Fibroblast of skin of right biceps (primary cell): ENCODE measurements at places on chromosomes 4 and X.
A peak's percentile ranks its signal among the peaks of the same experiment; 100 is the strongest.

DNA sequence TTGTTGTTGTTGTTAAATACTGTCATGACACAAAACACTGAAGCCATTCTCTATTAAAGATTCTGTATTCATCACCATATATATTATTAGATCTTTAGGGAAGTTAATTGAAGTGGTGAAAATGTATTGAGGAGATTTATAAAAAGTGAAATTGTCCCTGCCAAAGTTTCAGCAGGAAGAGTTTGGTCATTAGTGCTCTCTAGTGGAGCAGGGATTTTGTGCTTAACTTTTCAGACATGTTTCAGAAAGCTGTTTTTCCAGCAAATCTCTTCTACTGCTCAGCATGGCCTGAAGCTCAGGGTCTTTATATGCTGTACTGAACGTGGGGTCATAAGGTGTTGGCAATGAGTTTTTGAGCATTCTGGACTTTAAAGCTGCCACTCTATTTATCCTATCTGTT lies 36.7 kb upstream of the CXXC4 start:
- DNase-seq: no peak

DNA sequence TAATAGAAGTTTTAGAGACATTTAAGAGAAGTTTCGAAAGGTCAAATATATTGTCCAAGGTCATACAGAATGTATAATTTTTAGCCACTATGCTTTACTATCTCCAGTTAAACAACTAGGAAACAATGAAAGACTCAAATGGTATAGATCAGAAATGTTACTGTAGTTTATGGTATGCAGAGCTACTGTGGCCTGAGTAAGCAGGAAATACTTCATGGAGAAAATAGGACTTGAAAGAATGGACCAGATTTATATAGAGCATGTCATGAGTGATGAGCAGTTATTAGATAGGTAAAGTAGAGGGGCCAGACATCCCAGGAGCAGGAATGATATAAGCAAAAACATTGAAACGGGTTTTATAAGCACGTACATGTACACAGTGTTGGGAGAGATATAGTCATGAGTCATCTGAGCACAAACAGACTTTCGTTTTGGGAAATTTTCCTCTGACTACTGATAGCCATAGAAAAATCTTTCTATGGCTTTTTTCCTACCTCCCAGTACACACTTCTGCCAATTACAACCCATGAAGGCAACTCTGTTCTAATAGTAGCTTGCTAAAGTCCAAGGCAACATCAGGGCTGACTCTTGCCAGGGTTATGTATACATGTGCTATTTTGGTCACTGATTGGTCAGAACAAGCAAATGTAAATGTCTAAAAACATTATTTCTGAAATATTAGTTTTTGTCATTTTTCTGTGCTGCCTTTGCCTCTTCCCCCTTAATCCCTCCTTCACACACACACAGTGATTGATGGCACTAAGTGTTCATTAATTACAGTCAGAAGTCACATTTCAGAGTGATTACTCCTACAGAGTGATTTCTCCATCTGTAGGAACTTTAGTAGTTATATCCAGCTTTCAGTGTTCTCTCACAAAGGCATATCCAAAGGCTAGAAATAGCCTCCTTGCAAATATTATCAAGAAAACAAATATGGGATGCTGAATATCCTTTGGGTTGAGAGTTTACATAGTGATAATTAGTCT lies 198.7 kb downstream of the ENOX2 start:
- DNase-seq: peak; percentile 42

GRCh38 chr4:92646826-92647225 lies 343.1 kb downstream of the GRID2 start:
- no peak for DNase-seq

DNA sequence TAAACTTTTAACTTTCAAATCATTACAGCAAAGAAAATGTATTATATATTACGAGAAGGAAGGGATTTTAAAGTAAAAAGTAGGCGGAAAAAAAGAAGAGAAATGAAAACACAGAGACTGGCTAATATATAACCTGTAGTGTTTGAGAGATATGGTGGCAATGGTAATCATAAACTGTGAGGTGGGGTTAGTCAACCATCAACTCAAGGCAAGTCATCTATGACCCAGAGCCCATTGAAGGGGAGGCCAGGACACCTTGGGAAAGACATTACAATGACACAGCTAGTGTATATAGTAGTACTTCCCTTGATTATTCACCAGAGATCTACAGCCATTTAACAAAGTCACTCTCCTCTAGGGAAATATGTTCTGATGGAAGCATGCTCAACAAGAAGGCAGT lies 423.9 kb upstream of the PITX2 start:
- no peak for DNase-seq

DNA sequence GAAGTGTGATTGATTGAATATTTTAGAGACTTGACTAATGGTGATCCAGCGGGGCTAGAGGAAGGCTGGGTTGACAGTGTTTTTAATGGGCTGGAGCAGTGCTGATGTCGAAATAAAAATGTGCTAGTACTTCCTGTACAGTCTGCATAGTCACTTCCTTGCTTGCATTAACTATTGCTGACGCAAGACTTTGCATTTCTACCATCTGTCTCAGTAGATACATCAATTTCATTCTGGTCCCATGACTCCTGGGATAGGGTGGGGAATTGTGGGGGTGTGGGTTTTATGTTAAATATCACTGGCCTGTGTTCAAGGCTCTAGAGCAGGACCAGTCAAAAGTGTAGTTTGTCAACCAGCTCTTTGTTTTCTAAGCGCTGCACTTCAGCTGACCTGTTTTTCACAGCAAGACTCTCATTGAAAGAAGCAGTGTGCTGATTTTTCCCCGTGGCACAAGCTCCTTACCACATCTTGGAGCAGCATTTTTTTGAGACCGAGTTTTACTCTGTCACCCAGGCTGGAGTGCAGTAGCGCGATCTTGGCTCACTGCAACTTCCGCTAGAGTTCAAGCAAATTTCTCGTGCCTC lies 35.2 kb upstream of the PHEX start:
- DNase-seq: peak; percentile 66

GRCh38 chrX:104172788-104173187 lies 6.5 kb downstream of the FAM199X start:
- no peak for DNase-seq

DNA sequence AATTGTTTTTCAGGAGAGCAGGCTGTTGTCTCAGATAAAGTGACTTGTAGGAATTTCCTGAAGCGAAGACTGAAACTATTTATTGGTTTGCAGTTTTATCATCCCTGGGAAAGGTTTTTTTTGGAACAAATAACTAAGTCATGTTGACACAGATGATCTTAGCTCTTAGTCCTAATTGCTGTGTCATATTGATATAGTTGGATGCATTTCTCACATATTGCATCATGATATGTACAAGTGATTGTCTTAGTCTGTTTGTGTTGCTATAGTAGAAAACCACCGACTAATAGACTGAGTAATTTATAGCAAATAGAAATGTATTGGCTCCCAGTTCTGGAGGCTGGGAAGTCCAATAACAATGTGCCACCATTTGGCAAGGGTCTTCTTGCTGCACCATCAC lies 397.5 kb upstream of the PPP1R2C start:
- no peak for DNase-seq

DNA sequence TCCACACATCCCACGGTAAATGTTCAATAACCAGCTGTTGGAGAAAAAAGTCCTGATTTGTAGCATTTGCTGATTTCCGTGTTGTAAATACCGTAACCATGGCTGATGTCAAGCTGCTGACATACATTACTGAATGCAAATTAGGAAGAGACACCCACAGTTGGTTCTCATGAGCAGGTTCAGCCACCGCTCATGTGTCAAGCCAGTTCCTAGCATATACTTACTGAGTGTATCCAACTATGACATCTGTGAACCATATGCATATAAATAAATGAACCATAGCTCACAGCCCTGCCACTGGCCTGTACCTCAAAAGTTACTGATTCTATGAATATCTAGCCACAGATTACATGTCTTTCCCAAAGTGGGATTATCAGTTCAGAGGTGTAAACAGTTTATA lies 29.5 kb downstream of the FHDC1 start:
- no peak for DNase-seq

DNA sequence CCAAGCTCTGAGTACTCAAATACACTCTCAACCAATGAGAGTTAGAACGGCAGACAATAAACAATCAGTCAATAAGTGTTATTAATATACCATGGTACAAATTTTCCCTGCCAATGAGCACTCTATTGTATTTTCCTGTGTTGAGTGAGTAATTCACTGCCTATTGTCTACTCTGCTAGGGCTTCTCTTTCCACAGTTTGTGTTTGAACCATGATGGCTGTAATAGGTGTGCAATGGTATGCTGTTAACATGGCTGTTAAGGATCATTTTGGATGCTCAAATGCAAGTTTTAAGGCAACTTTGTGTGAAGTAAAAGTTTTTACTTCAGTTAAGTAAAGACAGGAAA lies 41.2 kb downstream of the RPS6KA3 start:
- DNase-seq: no peak

GRCh38 chr4:2915789-2916188 lies 47.4 kb downstream of the NOP14 start:
- no peak for DNase-seq

- DNase-seq: peak; percentile 36
Measured at GRCh38 chr4:188396037-188396436, 256.8 kb downstream of the TRIML1 start.

DNA sequence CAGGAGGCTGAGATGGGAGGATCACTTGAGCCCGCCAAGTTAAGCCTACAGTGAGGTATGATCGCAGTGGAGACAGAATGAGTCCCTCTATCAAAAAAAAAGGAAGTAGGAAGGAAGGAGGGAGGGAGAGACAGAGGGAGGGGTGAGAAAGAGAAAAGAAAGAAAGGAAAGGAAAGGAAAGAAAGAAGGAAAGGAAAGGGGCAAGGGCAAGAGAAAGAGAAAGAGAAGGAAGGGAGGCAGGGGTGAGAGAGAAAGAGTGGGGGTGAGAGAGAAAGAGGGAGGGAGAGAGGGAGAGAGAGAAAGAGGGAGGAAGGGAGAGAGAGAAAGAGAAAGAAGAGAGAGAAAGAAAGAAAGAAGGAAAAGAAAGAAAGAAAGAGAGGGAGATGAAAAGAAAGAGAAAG lies 13.2 kb downstream of the ELF2 start:
- DNase-seq: no peak

DNA sequence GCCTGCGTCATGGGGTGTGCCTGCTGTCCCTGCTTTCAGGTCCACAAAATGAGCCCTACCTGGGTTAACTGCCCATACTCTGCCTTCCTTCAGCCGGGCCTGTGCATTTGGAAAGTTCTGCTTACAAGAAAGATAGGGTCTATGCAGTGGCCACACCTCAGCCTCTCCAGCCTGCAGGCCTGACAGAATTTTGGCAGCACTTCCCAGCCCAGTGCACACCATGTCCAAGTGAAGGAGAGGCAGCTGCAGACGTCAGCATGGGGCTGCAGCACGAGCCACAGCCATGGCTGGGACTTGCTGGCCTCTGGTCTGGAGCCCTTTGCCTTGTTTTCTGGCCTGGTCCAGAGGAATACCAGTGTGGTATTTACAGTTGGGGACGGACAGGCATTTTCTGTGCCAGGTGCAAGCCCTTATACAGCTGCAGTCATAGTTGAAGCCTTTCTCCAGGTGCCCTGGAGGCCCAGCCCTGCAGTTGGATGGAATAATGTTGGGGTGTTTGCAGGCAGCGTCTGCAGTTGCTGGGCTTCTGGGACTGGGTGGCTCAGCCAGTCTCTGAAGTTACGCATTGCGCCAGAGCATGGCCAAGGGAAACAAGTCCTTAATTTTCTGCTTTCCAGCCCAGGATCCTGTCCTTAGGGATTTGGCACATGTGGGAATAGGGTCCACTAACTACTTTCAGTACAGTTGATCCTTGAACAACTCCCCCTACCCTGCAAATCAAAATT lies 26.2 kb downstream of the JADE1 start:
- no peak for DNase-seq

- peak; percentile 53 for DNase-seq
Measured at GRCh38 chr4:77174426-77174825, 17.4 kb downstream of the CCNG2 start.

DNA sequence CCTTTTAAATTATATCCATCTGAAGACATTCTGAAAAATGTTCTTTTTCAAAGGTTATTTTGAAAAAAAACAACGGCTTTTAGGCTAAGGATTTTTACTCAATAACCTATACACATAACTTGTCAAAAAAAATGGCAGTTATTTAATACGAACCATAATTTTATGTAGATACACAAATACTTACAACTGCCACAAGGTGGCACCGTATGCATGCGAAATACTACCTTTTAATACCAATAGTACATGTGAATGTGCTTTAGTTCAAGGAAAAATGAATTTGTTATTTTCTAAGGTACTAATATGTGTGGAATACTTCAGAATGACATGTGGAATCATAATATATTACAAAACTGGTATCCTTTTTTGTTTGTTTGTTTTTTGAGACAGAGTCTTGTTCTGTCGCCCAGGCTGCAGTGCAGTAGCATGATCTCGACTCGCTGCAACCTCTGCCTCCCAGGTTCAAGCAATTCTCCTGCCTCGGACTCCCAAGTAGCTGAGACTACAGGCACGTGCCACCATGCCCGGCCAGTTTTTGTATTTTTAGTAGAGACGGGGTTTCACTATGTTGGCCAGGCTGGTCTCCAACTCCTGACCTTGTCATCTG lies 4.6 kb upstream of the MAD2L1 start:
- DNase-seq: peak; percentile 70

DNA sequence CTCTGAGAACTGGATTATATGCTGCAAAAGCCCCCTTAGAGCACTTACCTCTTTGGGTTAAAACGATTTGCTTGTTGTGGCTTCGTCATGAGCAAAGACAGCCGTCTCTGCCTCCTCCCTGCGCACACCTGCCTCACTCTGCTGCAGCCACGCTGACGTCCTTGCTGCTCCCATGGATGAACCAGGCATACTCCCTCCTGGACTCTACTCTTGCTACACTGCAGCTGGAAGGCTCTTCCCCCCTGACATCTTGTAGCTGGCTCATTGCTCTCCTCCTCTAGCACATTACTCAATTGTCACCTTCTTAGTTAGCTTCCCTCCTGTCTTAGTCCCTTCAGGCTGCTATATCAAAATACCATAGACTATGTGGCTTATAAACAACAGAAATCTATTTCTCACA lies 59.3 kb downstream of the FAM114A1 start:
- no peak for DNase-seq

DNA sequence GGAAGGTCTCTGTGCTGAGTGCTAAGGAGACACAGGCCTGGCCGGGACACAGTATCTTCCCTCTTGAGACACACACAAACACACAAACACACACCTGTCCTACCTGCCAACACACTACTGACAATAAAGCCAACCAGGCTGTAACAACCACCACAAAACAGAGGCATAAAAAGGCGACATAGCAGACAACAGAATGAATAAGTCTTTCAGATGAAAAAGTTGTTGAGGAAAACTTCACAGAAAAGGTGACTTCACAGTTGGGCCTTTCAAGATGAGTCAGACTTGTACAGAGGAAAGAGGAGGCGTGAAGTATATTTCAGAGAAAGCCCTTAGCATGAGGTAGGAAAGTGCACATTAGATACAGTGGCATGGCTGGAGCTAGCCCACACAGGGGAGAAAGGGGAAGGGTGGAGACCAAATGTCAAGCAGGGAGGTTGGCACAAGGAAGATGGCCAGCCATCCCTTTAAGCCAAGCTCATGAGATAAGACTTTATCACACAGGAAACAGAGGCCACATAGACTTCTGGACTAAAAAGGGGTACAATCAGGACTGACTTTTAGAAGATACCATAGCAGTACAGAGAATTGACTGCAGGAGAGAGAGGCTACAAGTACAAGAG lies 54.0 kb downstream of the SLC9A7 start:
- peak; percentile 28 for DNase-seq
